ENCODE measurements at places on chromosomes 1 and 21. TPM values are rescaled to one million over a fixed set of nuclear protein-coding genes. Genes with fewer than 3 reads are reported as not detected.

TRABD2B gene
- not detected for total RNA-seq

ZNF683 gene
- not detected for total RNA-seq

NES gene
- total RNA-seq = not detected

SAMD13 gene
- 0.29 TPM for total RNA-seq

NCMAP gene
- 0.05 TPM for total RNA-seq

C1orf50 gene
- 5.7 TPM for total RNA-seq

All from activated naive CD4-positive, alpha-beta T cell treated with anti-CD3 and anti-CD28 coated beads, Interleukin-2, amount 50 U/mL, for 72 hours (primary cell).